ENCODE measurements at places on chromosomes 5 and 9.

DNA sequence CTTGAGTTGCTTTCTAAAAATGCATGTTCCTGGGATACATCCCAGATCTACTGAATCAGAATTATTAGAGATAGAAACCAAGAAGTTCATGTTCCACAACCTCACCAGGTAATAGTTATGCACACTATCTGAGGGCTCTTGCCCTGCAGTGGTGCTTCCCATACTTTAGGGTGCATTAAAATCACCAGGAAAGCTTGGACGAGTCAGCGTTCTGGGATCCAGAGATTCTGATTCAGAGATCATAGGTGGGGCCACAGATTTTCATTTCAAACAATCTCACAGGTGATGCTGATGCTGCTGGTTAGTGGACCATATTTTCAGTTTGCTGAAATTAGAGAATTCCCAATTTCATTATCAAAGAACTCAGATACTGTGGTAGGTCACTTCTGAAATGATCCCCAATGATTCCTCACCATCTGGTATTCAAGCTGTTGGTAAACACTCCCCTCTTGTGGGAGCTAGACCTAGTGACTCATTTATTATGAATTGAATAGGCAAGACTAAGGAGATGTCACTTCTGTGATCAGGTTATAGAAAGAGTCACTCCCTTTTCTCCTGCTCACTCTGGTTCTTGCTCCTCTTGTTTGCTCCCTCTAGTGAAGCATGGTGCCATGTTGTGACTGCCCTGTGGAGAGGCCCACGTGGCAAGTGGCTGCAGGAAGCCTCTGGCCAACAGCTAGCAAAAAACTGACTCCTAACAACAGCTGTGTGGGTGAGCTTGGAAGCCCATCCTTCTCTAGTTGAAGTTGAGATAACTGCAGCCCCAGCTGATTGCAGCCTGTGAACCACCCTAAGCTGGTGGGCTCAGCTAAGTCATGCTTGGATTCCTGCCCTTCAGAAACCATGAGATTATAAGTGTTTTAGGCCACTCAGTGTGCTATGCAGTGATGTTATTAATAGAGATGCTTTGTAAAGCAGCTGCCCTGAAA lies 59.8 kb downstream of the SH3TC2 start:
- DNase-seq: no peak

DNA sequence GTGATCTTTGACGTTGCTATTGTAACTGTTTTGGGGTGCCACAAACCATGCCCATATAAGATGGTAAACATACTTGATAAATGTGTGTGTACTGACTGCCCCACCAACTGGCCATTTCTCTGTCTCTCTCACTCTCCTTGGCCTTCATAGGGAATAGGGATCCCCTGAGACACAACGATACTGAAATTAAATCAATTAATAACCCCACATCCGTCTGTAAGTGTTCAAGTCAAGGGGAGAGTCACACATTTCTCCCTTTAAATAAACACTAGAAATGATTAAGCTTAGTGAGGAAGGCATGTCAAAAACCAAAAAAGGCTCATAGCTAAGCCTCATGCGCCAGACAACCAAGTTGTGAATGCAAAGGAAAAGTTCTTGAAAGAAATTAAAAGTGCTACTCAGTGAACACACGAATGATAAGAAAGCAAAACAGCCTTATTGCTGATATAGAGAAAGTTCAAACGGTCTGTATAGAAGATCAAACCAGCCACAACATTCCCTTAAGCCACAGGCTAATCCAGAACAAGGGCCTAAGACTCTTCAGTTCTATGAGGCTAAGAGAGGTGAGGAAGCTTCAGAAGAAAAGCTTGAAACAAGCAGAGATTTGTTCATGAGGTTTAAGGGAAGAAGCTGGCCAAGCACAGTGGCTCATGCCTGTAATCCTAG lies 111.1 kb downstream of the UGCG start:
- no peak for DNase-seq

DNA sequence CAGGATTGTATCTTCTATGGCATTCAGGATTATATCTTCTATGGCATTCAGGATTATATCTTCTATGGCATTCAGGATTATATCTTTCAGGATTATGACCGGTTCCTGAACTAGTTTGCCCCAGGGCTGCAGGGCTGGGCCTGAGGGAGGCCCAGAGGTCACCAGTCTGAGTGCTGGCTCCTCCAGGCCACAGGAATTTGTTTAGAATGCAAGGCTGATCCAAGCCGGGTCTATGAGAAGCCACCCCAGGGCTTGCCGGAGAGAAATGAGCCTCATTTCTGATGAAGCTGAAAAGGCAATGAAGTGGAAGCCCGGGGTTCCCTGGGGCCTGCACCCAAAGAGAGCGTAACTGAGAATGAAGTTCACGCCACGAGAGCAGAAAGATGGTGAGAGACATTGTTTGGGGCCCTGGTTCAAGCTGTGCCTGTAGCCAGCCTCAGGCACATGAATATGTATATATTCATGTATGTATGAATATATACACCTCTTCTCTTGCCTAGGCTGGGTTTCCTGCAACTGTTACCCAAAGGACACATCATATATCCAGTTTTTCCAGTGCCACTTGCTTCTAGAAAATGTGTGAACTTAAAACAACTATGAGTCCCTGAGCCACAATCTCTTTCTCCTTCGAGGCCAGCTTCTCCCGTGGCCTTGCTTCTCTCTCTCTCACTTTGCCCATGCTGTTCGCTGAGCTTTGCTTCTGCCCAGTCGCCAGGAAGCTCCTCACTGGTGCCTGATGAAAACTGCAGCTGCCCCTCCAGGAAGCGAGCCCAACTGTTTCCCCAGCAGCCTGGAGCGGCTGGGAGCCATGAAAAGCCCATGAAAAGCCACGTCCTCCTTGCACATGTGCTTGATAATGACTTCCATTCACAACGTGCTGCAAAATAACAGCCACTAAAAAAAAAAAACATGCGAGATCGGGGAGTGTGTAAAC lies 62.3 kb downstream of the GTF3C4 start:
- DNase-seq: no peak

GRCh38 chr5:141908796-141909195 lies 14.9 kb upstream of the DELE1 start:
- DNase-seq: no peak

Data from lower lobe of right lung (tissue), 2 donors.